GM12878 (cell line): ENCODE measurements at places on chromosomes 2 and 18. TPM values are rescaled to one million over a fixed set of nuclear protein-coding genes. Genes with fewer than 3 reads are reported as not detected.
A peak's percentile ranks its signal among the peaks of the same experiment; 100 is the strongest.

The SPATA3 gene
- total RNA-seq, result 0.19 TPM in 1 of 2 replicates, not detected in the other

- no peak overlapping the region for H3K4me3 ChIP-seq
- peaks cover 46% of the 10 kb centered on the region for H3K4me1 ChIP-seq
- H3K27me3 ChIP-seq, result no peaks in the 10 kb centered on the region
- H3K36me3 ChIP-seq, result no peaks in the 10 kb centered on the region
These were observed 83.1 kb downstream of the CDC42EP3 start for GRCh38 chr2:37588316-37588777.

The GCKR gene
- total RNA-seq, result not detected in 2 replicates

The ANKRD30BL gene
- total RNA-seq, result 0.05 TPM in 1 of 2 replicates, not detected in the other

- H3K27me3 ChIP-seq, result no peaks in the 10 kb centered on the region
- no peaks in the 10 kb centered on the region for H3K36me3 ChIP-seq
- H3K4me3 ChIP-seq, result no peak overlapping the region
- DNase-seq, result no peak
These were observed 211.9 kb downstream of the EXOC6B start for GRCh38 chr2:72613931-72614330.

GRCh38 chr18:13570856-13571495, 155.4 kb downstream of the FAM210A start:
- H3K27ac ChIP-seq, result no peak overlapping the region
- no peaks in the 10 kb centered on the region for H3K27me3 ChIP-seq
- DNase-seq, result no peak
- peaks cover 42% of the 10 kb centered on the region for H3K4me1 ChIP-seq
- no peak overlapping the region for H3K4me3 ChIP-seq

The SYT4 gene
- total RNA-seq, result not detected in 2 replicates

DNA sequence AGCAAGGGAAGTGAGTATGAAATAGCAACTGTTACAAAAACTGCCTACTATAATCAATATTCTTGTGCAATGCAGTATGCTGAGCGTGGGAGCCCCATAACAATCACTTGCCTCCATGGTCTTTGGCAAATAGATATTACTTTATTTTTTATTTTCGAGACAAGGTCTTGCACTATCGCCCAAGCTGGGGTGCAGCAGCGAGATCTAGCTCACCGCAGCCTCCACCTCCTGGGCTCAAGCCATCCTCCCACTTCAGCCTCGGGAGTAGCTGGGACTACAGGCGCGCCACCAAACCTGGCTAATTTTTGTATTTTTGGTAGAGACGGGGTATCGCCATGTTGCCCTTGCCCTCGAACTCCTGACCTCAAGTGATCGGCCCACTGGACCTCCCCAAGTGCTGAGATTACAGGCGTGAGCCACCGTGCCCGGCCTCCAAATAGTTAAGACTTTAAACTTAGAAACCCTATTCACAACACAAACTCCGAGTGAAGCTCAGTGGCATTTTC, 1.2 kb upstream of the CCNT2 start:
- no peak for DNase-seq
- no peaks in the 10 kb centered on the region for H3K27me3 ChIP-seq
- H3K4me1 ChIP-seq, result peaks cover 6% of the 10 kb centered on the region
- peak overlapping the region; percentile 81 for H3K4me3 ChIP-seq
- no peaks in the 10 kb centered on the region for H3K36me3 ChIP-seq
- peak overlapping the region; percentile 92 for H3K27ac ChIP-seq

- no peaks in the 10 kb centered on the region for H3K4me1 ChIP-seq
- H3K27me3 ChIP-seq, result no peaks in the 10 kb centered on the region
- no peak overlapping the region for H3K4me3 ChIP-seq
- no peaks in the 10 kb centered on the region for H3K36me3 ChIP-seq
These were observed 156.6 kb downstream of the DNAH7 start for GRCh38 chr2:195912079-195912478.

DNA sequence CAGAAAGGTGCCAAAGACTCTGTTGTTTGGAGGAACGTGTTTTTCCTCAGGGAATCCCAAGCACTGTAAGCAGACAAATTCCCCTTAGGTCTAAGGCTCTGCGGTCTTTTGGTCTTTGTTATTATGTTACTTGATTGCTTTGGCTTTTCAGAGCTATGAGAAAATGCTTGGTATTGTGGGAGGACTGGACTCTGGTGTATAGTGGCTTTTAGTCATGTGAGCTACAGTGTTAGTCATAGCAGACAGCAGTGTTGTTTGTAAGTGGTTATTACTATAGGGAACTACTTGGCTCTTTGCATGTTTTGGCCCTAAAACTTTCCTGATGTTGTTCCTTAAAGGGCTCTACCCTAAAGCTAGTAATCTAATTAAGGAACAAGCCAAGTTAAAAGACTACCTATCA, 956.2 kb upstream of the LRATD1 start:
- H3K4me3 ChIP-seq, result no peak overlapping the region
- H3K4me1 ChIP-seq, result no peaks in the 10 kb centered on the region
- H3K27me3 ChIP-seq, result no peaks in the 10 kb centered on the region
- DNase-seq, result no peak

DNA sequence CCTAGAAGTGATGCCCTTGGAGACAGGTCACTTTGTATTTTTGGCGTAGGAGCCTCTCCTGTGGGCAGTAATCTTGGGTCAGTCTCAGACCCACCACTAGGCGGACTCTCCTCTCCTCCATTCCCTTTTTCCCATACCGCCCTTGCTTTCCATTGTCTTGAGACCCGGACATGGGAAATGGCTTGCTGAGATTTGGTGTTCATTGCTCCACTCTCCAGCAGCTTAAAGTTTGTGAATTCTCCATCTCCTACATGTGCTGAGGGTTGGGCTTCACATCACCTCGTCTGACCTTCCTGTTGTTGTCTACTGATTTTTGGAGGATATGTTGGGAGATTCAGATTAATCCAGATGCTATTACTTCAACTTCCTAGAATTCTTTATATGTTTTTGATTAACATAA, 159.2 kb upstream of the RAB12 start:
- H3K4me1 ChIP-seq, result no peaks in the 10 kb centered on the region
- no peak for DNase-seq
- no peak overlapping the region for H3K4me3 ChIP-seq

The LIMS3 gene
- total RNA-seq, result 0.61 and 0.69 TPM in 2 replicates

- no peaks in the 10 kb centered on the region for H3K36me3 ChIP-seq
- no peak overlapping the region for H3K27ac ChIP-seq
- H3K27me3 ChIP-seq, result no peaks in the 10 kb centered on the region
- H3K4me1 ChIP-seq, result no peaks in the 10 kb centered on the region
- no peak overlapping the region for H3K4me3 ChIP-seq
- no peak for DNase-seq
These were observed 16.7 kb upstream of the PLEKHM3 start for GRCh38 chr2:208042041-208042440.

GRCh38 chr18:42024131-42024530, 69.1 kb downstream of the PIK3C3 start:
- H3K27me3 ChIP-seq, result no peaks in the 10 kb centered on the region
- no peaks in the 10 kb centered on the region for H3K36me3 ChIP-seq
- peak; percentile 15 for DNase-seq
- H3K4me1 ChIP-seq, result peaks cover 35% of the 10 kb centered on the region

- no peak overlapping the region for H3K27ac ChIP-seq
- no peaks in the 10 kb centered on the region; the same call in 1 of the 2 replicates for H3K27me3 ChIP-seq
- no peak overlapping the region for H3K4me3 ChIP-seq
- no peaks in the 10 kb centered on the region for H3K4me1 ChIP-seq
These were observed 323.4 kb upstream of the THUMPD2 start for GRCh38 chr2:40102447-40102846.

DNA sequence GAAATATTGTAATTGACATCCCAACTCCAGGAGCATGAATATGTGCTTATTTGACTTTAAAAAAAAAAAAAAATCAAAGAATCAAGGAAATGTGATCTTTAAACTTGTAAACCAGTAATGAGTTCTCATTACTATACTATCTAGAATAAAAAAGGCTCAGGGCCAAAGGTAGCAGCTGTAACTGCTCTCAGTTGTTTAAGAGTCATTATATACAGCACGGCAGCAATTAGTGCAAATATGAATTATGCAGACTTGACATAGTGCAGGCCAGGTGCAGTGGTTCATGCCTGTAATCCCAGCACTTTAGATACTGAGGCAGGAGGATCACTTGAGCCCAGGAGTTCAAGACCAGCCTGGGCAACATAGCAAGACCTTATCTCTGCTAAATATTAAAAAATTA, 125.7 kb upstream of the TTC39C start:
- H3K36me3 ChIP-seq, result no peaks in the 10 kb centered on the region
- no peak overlapping the region for H3K4me3 ChIP-seq
- DNase-seq, result no peak
- no peak overlapping the region for H3K27ac ChIP-seq

The CFAP65 gene
- not detected in 2 replicates for total RNA-seq

GRCh38 chr18:14978962-14979535, 231.1 kb downstream of the ANKRD30B start:
- no peaks in the 10 kb centered on the region for H3K27me3 ChIP-seq
- no peak for DNase-seq
- no peaks in the 10 kb centered on the region for H3K4me1 ChIP-seq
- H3K27ac ChIP-seq, result no peak overlapping the region
- no peaks in the 10 kb centered on the region for H3K36me3 ChIP-seq

The C1GALT1C1L gene
- not detected in 2 replicates for total RNA-seq

DNA sequence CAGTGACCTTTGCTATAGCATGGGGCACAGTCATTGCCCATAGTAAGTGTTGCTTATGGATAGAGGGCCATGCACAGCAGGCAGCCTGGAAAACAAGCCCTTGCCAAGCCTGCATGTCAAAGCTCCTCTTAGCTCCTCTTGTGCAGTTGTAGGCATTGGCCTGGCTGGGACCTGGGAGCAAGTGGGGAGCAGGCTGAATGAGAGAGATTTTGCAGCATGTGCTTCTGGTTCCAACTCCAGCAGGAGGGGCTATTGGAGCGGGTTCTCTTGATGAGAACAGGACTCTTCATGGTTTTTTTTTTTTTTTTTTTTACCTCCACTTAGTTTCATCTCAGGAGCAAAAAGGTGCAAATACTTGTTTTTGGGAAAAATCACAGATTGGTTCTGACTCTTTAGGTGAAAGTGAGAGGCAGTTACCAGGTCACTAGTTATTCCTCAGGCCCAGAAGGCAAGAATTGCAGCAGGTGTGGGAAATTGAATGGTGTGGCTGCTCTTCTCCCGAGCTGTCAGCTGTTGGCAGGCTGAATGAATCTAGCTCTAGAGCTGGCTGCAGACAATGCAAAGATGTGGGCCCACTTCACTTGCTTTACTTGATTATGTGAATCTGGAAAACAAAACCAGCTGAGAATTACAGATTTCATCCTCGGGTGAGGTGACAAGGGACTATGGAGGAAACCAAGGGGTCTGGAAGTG, 95.9 kb downstream of the MAP4K4 start:
- no peaks in the 10 kb centered on the region for H3K4me1 ChIP-seq
- H3K4me3 ChIP-seq, result no peak overlapping the region
- no peaks in the 10 kb centered on the region for H3K36me3 ChIP-seq

The SKOR2 gene
- total RNA-seq, result not detected in 2 replicates

DNA sequence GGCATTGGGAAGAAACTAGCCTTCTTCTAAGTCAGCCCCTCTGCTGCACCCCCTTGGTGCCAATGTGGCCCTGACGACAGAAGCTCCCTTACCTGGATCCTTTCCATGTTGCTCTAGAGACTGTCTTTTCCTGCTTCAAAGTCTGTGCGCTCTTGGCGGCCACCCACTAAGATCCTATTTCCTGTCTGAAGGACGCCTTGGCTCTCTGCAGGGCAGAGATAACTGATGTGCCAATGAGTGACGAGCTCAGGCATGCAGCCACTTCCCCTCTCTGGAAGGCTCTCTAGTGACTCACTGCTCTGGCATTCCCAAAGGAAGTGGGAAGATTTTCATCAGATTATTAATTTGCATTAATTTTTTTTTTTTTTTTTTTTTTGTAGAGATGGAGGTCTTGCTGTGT, 273.5 kb downstream of the CDH20 start:
- DNase-seq, result no peak
- H3K27me3 ChIP-seq, result no peaks in the 10 kb centered on the region
- H3K27ac ChIP-seq, result no peak overlapping the region

The MGAT4A gene
- total RNA-seq, result 23.1 and 23.4 TPM in 2 replicates

GRCh38 chr2:24871852-24872333, 48.1 kb downstream of the ADCY3 start:
- H3K27me3 ChIP-seq, result no peaks in the 10 kb centered on the region
- H3K36me3 ChIP-seq, result peaks cover 14% of the 10 kb centered on the region; the same call in 1 of the 2 replicates
- H3K4me1 ChIP-seq, result no peaks in the 10 kb centered on the region
- no peak for DNase-seq

The COL6A3 gene
- total RNA-seq, result 0.43 and 0.51 TPM in 2 replicates

GRCh38 chr18:63844254-63844653, 43.3 kb upstream of the SERPINB2 start:
- DNase-seq, result no peak
- H3K36me3 ChIP-seq, result no peaks in the 10 kb centered on the region
- no peaks in the 10 kb centered on the region for H3K4me1 ChIP-seq
- H3K27ac ChIP-seq, result no peak overlapping the region
- H3K4me3 ChIP-seq, result no peak overlapping the region

The MAP3K19 gene
- total RNA-seq, result not detected in 2 replicates

The ADCYAP1 gene
- not detected in 2 replicates for total RNA-seq

The C2orf78 gene
- 0.44 and 0.51 TPM in 2 replicates for total RNA-seq

The UGT1A8 gene
- not detected in 2 replicates for total RNA-seq

- no peaks in the 10 kb centered on the region for H3K27me3 ChIP-seq
- H3K27ac ChIP-seq, result no peak overlapping the region
- no peak overlapping the region for H3K4me3 ChIP-seq
- H3K36me3 ChIP-seq, result no peaks in the 10 kb centered on the region
- DNase-seq, result no peak
These were observed 5.3 kb upstream of the CYP27C1 start for GRCh38 chr2:127225186-127225960.

The OR6B2 gene
- total RNA-seq, result not detected in 2 replicates

The AAMP gene
- total RNA-seq, result 64.8 and 66.3 TPM in 2 replicates

- DNase-seq, result no peak
- no peaks in the 10 kb centered on the region; the same call in 1 of the 2 replicates for H3K4me1 ChIP-seq
- H3K36me3 ChIP-seq, result no peaks in the 10 kb centered on the region
These were observed 6.2 kb upstream of the EFR3B start for GRCh38 chr2:25035537-25036220.

The ERMN gene
- 1.2 and 1.5 TPM in 2 replicates for total RNA-seq

- H3K4me1 ChIP-seq, result no peaks in the 10 kb centered on the region
- no peak overlapping the region for H3K27ac ChIP-seq
- DNase-seq, result no peak
- H3K4me3 ChIP-seq, result no peak overlapping the region
These were observed 68.3 kb upstream of the ZNF397 start for GRCh38 chr18:35172451-35173035.

The UGT1A3 gene
- not detected in 2 replicates for total RNA-seq

- H3K27ac ChIP-seq, result no peak overlapping the region
- H3K36me3 ChIP-seq, result no peaks in the 10 kb centered on the region
- H3K4me3 ChIP-seq, result no peak overlapping the region
- peaks cover 9% of the 10 kb centered on the region for H3K4me1 ChIP-seq
These were observed 570.1 kb downstream of the PLCL1 start for GRCh38 chr2:198374375-198375082.

- H3K27me3 ChIP-seq, result no peaks in the 10 kb centered on the region
- no peak for DNase-seq
- no peak overlapping the region for H3K4me3 ChIP-seq
- H3K36me3 ChIP-seq, result no peaks in the 10 kb centered on the region
These were observed 61.4 kb downstream of the SOS1 start for GRCh38 chr2:39059366-39059952.

GRCh38 chr2:100390001-100390940, 27.2 kb downstream of the CHST10 start:
- peaks cover 8% of the 10 kb centered on the region for H3K36me3 ChIP-seq
- no peak overlapping the region for H3K4me3 ChIP-seq
- no peak for DNase-seq
- no peaks in the 10 kb centered on the region for H3K27me3 ChIP-seq
- no peak overlapping the region for H3K27ac ChIP-seq

- no peak overlapping the region for H3K27ac ChIP-seq
- no peaks in the 10 kb centered on the region for H3K27me3 ChIP-seq
- no peak overlapping the region for H3K4me3 ChIP-seq
- H3K36me3 ChIP-seq, result no peaks in the 10 kb centered on the region
- no peaks in the 10 kb centered on the region for H3K4me1 ChIP-seq
These were observed 24.9 kb upstream of the TGIF1 start for GRCh38 chr18:3425030-3425429.
